ENCODE measurements at places on chromosomes 4 and X. TPM values are rescaled to one million over a fixed set of nuclear protein-coding genes. Genes with fewer than 3 reads are reported as not detected.

GRCh38 chrX:49901048-49901447 is 21.3 kb upstream of the CLCN5 start:
- no peak for DNase-seq

GRCh38 chr4:5750946-5751665 is 40.1 kb downstream of the EVC start:
- no peak for DNase-seq

GRCh38 chrX:150361777-150362351 is 1.3 kb upstream of the MAMLD1 start:
- no peak for DNase-seq

DNA sequence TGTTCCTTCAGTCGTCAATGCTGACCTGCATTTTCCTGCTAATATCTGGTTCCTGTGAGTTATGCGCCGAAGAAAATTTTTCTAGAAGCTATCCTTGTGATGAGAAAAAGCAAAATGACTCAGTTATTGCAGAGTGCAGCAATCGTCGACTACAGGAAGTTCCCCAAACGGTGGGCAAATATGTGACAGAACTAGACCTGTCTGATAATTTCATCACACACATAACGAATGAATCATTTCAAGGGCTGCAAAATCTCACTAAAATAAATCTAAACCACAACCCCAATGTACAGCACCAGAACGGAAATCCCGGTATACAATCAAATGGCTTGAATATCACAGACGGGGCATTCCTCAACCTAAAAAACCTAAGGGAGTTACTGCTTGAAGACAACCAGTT is 12.6 kb downstream of the TLR8 start:
- DNase-seq: no peak

DNA sequence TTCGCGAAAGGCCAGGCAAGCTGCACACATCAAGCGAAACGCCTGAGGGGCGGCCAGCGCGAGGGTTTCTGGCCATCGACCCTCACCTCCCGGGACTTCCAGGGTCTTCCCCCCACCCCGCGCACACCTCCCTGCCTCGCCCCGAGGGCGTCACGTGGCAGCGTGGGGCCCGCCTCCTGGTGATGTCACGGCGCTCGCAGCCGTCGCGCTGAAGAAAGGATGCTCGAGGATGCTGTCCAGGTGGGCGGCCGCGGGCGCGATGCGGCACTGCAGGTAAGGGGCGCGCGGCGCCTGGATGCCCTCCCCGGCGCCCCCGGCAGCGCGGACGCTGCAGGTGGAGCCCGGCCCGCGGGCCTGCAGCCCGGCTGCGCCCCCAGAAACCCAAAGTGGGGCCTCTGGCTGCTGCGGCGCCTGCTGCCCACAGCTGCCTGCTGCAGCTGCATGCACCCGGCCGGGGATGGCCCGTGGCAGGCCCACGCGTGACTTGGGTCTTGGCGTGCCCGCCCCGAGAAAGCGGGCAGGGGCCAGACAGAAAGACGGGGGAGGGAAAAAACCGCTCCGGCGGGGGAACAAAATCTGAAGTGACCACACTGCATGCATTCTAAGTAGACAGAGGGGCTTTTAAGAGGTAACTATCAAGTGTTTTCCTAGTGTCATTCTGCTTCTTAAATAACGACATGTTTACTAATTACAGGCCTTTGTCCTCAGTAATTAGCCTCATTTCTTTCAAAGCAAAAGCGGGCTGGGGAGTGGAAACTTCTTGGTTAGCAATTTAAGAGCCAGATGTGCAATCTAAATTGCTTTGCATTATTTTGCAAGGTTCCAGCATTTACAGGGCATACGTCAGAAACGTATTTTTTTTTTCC is 1.7 kb downstream of the CLCN4 start:
- DNase-seq: no peak

DNA sequence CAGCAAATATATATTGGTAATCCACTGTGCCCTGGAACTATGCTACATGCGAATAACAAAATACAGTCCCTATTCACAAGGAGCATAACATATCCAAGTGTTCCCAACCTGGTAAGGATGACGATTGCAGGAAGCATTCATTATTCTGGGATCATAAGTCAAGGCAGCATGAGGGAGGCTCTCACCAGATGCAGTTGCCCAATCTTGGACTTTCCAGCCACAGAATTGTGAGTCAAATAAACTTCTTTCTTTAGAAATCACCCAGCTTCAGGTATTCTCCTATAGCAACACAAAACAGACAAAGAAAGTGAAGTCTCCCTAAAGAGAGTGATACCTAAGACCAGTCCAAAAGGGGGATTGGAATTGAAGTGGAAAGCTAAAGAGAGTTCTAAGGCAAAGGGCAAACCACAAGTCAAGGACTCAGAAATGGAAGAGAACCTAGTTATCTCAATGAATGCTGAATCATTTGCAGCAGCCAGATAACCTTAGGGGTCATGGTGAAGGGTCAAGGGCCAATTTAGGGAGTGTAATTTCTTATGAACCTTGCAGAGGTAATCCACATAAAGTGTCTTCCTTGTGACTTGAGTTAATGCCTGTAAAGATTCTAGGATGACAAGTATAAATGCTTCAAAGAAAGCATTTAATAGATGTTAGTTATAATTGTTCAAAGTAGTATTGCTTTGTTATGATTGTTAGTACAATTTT is 103.1 kb upstream of the PCDH7 start:
- DNase-seq: no peak

GRCh38 chrX:137654481-137654880 is 88.6 kb downstream of the ZIC3 start:
- no peak for DNase-seq

DNA sequence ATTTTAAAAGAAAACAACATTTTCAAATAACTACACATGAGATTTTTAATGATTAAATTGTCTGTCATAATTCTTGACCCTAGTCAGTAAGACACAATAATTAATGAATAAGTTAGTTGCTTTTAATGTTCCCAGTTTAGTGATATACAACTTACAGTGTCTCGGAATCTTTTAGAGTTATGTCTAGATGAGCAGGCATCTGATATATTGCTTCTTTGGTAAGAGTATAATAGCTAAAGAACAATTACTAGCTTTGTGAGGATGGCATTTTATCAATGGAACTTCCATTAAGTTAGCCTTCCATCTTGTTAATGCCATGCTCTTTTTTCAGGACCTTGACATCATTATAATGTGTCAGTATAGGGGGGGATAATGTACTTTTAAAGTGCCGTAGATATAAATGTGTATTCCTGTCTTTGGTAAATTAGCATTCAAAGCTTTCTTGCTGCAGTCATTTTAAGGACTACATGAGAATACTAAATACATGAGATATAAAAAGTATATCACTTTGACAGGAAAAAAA is 425.1 kb downstream of the PDHA2 start:
- no peak for DNase-seq

DNA sequence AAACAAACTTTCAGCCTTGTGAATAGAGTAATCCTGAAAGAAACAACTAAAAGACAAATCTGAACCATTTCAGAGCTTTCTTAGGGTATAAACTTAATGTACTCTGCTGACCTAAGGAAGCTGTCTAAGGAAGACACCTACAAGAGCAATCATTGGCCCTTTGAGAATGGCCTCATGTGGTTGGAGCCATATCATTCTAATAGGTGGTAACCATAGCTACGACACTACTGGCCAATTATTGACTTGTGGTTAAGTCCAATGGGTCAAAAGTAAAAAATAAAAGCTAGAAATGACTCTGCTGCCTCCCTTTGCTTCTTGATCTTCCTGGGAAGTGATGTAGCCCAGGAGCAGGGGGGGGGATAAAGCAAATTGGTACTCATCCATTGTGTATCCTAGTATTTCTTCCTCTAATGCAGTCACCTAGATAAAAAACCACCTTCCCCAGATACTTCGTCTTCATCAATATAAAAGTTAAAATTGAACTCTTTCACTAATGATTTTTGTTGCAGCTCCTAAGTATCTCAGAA is 547.0 kb downstream of the ARAP2 start:
- no peak for DNase-seq

DNA sequence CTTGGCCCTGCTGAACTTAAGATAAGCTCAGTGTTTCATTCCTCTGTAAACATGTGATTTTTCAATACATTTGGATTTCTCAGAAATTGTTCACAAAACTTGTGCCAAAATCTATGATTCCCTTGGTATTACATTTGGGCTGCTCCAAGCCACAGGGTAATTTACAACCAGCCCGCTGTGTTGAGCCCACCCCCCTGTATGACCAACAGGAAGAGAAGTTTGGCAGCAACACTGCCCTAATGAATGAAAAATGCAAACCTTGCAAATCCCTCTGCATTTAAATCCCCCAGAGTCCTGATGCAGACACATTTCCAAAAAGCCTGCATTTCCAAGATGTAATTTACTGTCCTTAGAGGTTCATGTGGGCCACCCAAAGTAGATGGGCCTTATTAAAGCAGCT is 34.1 kb upstream of the GAB1 start:
- DNase-seq: no peak

DNA sequence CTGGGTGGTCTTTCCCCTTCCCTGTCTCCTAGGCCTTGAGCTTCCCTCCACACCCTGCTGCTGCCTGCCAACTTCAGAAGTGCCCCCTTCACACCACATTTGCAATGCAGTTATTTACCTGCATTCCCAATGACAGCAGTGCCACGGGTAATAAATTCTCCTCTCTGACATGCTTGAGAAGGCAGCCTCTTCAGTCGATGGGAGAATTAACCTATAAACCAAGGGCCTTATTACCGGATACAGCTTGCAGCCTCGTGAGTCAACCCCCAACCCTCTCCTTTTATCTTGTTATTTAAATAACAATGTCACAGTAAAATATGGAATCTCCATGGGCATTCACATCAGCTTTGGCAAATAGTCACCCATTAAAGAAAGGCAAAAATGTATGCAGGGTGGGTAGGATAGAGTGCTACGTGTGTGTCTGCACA is 34.7 kb upstream of the LGI2 start:
- DNase-seq: no peak

DNA sequence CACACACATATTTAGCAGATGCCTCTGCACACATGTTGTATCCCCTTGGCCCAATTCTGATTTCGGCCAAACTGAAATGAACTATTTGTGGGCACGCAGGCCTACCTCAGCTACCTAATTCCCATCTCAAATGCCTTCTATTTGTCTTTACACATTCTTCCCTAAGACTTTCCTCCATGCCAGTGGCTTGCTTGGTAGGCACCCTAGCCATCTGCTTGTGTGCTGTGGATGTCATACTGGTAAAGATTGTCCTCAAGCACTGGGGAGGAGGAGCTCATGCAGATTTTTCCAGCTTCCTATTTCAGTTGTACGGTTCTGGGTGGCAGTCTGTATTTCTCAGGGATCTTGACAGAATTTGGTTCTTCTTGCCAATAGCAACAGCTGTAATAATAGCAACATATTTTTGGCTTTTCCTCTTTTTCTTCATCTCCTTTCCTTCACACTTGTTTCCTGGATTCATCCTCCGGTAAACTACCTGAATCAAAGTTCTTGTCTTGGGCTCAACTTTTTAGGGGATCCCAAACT is 514.3 kb downstream of the ADGRL3 start:
- DNase-seq: no peak

GRCh38 chrX:155259752-155260151 is 4.5 kb downstream of the RAB39B start:
- DNase-seq: no peak

GRCh38 chrX:109855501-109855900 is 122.4 kb upstream of the ACSL4 start:
- no peak for DNase-seq

GRCh38 chrX:102720237-102721168 is at the start of gene GPRASP3:
TSS of gene GPRASP3 (plus strand) at chrX:102720743. CDS start at chrX:102748996, 28,253 bp downstream.
- peak; percentile 92 for DNase-seq

The ADH1B gene
- total RNA-seq: 518 TPM

The RNF128 gene
- total RNA-seq: 0.13 TPM

The ESX1 gene
- total RNA-seq: not detected

The ADH7 gene
- not detected for total RNA-seq

The HAND2 gene
- 165 TPM for total RNA-seq

The PPA2 gene
- total RNA-seq: 65.6 TPM
